WTC11 (cell line): ENCODE measurements at places on chromosomes 2 and 18. TPM values are rescaled to one million over a fixed set of nuclear protein-coding genes. Genes with fewer than 3 reads are reported as not detected.

- H3K27ac ChIP-seq: no peak overlapping the region
- H3K36me3 ChIP-seq: 0 out of 2 replicates have a peak, but pooled peaks cover 3% of the 10 kb centered on the region
- no peak for DNase-seq
- peaks cover 61% of the 10 kb centered on the region for H3K27me3 ChIP-seq
- 0 out of 2 replicates have a peak, but pooled peaks cover 2% of the 10 kb centered on the region for H3K4me1 ChIP-seq
These were observed 53.8 kb downstream of the CELF4 start for GRCh38 chr18:37511721-37512298.

DNA sequence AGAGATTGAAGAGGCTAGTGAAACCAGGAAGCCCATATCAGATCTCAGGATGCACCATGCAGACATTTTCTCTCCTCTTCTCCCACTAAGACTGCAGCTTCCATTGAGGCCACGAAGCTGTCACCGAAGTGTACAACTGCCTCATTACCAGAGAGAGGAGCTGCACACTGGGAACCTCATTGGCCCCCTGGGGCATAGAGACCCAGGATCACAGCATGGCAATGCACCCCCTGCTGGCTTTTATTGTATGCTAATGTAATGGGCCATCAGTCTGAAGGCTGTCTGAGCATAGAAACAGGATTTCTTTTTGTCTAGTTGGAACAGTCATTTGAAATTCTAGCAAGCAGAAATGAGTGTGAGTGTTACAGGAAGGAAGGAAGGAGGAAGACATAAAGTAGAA is 861.6 kb upstream of the CELF4 start:
- no peaks in the 10 kb centered on the region for H3K36me3 ChIP-seq
- no peaks in the 10 kb centered on the region for H3K27me3 ChIP-seq
- peaks cover 26% of the 10 kb centered on the region for H3K4me1 ChIP-seq
- no peak overlapping the region for H3K27ac ChIP-seq
- H3K4me3 ChIP-seq: no peak overlapping the region
- no peak for DNase-seq

GRCh38 chr2:162710287-162710890 is 128.2 kb downstream of the KCNH7 start:
- peaks cover 30% of the 10 kb centered on the region for H3K27me3 ChIP-seq
- H3K27ac ChIP-seq: no peak overlapping the region
- no peaks in the 10 kb centered on the region for H3K36me3 ChIP-seq
- DNase-seq: no peak

DNA sequence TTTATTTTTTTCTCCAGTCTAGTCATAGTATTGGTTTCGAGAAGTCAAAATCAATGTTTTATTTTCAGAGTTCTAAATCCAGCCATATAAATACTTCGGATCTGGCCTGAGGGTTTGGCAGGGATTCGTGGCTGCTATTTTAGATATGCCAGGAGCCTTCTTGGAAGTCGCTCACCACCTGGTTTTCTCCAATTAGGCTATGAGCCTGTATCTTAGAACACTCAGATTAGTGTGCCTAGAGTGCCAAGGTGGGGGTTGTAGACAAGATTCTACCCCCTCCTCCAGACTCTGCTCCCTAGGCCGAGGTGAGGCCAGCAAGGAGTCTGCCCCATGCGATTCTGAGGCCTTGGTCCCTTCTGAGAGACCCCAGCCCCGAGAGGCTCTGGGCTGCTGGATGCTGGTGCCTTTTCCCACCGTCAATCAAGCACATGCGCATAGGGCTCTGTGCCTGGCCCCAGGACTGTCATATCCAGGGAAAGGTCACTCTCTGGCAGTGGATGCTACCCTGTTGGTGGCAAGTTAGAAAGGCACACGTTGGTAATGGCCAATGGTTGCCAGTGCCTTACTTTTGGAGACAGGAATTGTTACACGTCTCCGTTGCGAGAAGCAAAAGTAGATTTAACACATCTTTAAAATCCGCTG is 197.1 kb downstream of the AGAP1 start:
- no peak overlapping the region for H3K4me3 ChIP-seq
- H3K36me3 ChIP-seq: peaks cover 2% of the 10 kb centered on the region; the same call in 1 of the 2 replicates
- DNase-seq: no peak

GRCh38 chr18:71242981-71243380 is 954.1 kb downstream of the SOCS6 start:
- peaks cover 32% of the 10 kb centered on the region for H3K36me3 ChIP-seq
- DNase-seq: no peak
- H3K4me1 ChIP-seq: no peaks in the 10 kb centered on the region

GRCh38 chr18:55290898-55291297 is 297.1 kb downstream of the TCF4 start:
- H3K4me1 ChIP-seq: peaks cover 46% of the 10 kb centered on the region
- no peaks in the 10 kb centered on the region for H3K27me3 ChIP-seq
- peaks cover 4% of the 10 kb centered on the region; the same call in 1 of the 2 replicates for H3K36me3 ChIP-seq
- no peak for DNase-seq
- H3K27ac ChIP-seq: no peak overlapping the region

- no peak overlapping the region; the same call in 1 of the 2 replicates for H3K27ac ChIP-seq
- no peak overlapping the region for H3K4me3 ChIP-seq
- peaks cover 21% of the 10 kb centered on the region for H3K4me1 ChIP-seq
- H3K36me3 ChIP-seq: peaks cover 22% of the 10 kb centered on the region
- DNase-seq: no peak
These were observed 77.5 kb downstream of the NCK2 start for GRCh38 chr2:105822186-105822585.

DNA sequence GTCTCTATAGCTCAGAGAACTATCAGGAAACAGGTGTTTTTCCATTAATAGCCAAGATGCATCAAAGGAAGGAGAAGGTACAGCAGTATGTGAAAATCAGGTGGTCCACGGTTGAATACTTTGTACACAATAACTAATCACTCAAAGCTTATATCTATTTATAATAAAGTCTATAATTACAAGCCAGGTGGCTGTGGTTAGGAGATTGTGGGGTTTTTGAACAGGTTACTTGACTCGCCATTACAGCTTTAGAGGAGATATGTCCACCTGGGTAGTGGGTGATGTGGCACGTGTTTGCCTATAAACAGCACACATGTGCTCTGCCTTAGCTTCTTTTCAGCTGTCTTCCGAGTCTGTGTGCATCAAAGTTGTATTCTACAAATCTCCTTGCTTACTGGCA is 892.2 kb upstream of the ZEB2 start:
- H3K27me3 ChIP-seq: no peaks in the 10 kb centered on the region
- H3K36me3 ChIP-seq: peaks cover 6% of the 10 kb centered on the region; the same call in 1 of the 2 replicates
- H3K4me1 ChIP-seq: no peaks in the 10 kb centered on the region
- H3K27ac ChIP-seq: no peak overlapping the region
- no peak for DNase-seq

GRCh38 chr18:60508108-60508507 is 135.5 kb upstream of the MC4R start:
- no peaks in the 10 kb centered on the region for H3K4me1 ChIP-seq
- no peak overlapping the region for H3K27ac ChIP-seq
- no peak for DNase-seq
- no peaks in the 10 kb centered on the region; the same call in 1 of the 2 replicates for H3K27me3 ChIP-seq
- H3K36me3 ChIP-seq: no peaks in the 10 kb centered on the region
- H3K4me3 ChIP-seq: no peak overlapping the region

DNA sequence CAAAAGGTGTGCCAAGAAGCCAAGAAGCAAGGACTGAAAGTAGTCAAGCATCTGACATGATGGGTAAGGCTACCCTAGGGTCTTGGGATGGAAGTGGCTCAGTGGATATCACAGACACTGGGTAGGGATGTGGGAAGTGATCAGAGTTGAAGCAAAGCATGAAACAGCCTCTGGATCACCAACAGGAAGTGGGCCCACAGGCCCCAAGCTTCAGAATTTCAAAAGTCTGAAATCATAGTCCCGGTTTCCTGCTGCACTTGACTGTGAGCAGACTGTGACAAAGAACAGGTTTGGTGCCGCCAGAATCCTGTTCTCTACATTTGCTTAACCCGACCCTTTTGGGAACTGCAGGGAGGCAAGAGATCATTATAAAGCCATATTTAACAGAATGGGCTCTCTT is 57.4 kb downstream of the SP100 start:
- H3K4me3 ChIP-seq: no peak overlapping the region
- 0 out of 2 replicates have a peak, but pooled peaks cover 2% of the 10 kb centered on the region for H3K36me3 ChIP-seq
- no peak overlapping the region for H3K27ac ChIP-seq
- peaks cover 9% of the 10 kb centered on the region for H3K4me1 ChIP-seq
- H3K27me3 ChIP-seq: no peaks in the 10 kb centered on the region
- no peak for DNase-seq

Gene KATNAL2
- 9.9 to 12.1 TPM (median 11.7 TPM) in 3 replicates for total RNA-seq

Gene AMMECR1L
- 17.9 to 18.1 TPM (median 18.1 TPM) in 3 replicates for total RNA-seq

Gene PDE11A
- total RNA-seq: 0.13 to 0.53 TPM (median 0.53 TPM) in 3 replicates

Gene RANBP2
- 66.8 to 90.4 TPM (median 68.9 TPM) in 3 replicates for total RNA-seq

Gene TUBA4B
- total RNA-seq: 0.20 TPM in 1 of 3 replicates, not detected in the others

Gene ANKRD62
- not detected in 3 replicates for total RNA-seq

Gene CNGA3
- total RNA-seq: not detected in 3 replicates
